ENCODE measurements at places on chromosomes 11 and 22.

- no peak for DNase-seq
Observed at GRCh38 chr11:75767228-75767572, 1.4 kb upstream of the DGAT2 start.

GRCh38 chr22:50602338-50602700 is 1.7 kb downstream of the MAPK8IP2 start:
- no peak for DNase-seq

- no peak for DNase-seq
Observed at GRCh38 chr11:87600938-87601337, 563.2 kb downstream of the TMEM135 start.

DNA sequence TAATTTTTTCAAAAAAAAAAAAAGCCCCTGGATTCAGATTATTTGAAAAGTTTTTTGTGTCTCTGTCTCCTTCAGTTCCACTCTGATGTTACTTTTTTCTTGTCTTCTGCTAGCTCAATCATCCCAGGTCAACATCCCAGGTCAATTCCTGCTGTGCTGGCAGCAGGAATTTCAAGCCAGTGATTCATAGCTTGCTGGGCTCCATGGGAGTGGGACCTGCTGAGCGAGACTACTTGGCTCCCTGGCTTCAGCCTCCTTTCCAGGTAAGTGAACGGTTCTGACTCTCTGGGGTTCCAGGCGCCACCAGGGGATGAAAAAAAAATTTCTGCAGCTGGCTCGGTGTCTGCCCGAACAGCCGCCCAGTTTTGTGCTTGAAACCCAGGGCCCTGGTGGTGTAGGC is 31.4 kb downstream of the PLAAT5 start:
- DNase-seq = no peak

DNA sequence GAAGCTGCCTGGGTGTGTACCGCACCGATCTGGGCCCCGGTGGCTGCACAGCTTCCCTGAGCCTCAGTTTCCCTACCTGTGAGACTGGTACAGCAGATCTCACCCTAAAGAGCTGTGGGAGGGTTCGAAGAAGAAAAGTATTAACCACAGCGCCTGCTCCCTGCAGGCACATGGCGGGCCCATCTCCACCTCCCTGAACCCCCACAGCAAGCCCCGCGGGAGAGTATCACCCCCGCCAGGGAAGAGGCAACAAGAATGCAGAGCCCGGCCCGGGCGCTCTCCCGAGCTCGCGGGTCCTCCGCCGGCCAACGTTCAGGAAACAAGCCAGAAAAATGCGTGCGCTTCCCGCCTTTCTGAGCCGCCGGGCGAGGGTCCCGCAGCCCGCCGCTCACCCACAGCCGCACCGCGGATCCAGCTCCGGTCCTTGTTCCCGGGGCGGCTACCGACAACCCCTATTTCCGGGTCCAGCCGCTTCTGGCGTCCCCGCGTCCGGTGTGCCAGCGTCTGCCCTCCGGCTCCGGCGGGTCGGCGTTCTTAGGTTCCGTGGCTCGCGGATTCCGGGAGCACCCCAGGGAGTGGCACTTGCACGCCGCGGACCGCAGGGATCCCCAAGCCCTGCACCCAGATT is at the start of gene TOP3B:
TOP3B (minus strand) TSS at position 450 of the 628 bp plus-strand sequence. CDS start 7,078 bp downstream, outside the sequence.
- DNase-seq = peak; percentile 79

DNA sequence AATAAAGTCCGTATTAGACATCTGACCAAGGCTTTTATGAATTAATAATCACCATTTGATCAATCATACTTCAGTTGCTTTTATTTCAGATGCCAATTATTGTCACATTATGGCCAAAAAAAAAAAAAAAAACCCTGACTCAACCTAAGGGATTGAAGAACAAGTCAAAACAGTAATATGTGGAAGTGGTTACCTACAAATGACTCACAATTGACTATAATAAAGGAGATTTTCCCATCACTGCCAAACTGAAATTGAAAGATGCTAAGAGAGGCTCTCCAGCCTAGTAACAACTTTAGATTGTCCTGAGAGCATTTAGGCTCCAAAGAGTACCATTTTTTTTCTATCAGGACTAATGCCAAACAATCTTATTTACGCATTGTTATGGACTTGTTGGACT is 35.2 kb downstream of the SOX6 start:
- DNase-seq = no peak

GRCh38 chr11:113119074-113119473 is 157.9 kb downstream of the NCAM1 start:
- DNase-seq = no peak

GRCh38 chr11:16000065-16000464 is 356.3 kb downstream of the SOX6 start:
- no peak for DNase-seq

DNA sequence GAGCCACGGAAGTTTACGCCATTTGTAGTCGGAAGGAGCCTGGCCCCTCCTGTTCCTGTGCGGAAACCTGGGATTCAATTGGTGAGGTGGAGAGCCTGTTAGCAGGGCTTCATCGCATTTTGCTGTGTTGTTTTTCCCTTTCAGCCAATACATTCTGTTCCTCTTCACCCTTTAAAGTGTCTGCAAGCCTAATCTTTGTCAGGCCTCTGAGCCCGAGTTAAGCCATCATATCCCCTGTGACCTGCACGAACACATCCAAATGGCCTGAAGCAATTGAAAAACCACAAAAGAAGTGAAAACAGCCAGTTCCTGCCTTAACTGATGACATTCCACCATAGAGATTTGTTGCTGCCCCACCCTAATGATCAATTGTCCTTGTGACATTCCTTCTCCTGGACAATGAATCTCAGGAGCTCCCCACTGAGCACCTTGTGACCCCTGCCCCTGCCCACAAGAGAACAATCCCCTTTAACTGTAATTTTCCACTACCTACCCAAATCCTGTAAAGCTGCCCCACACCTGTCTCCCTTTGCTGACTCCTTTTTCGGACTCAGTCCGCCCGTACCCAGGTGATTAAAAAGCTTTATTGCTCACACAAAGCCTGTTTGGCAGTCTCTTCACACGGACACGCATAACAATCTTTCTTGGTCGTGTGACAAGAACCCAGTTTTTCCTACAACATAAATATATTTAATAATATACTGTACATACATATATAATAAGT is 37.1 kb upstream of the MMP12 start:
- no peak for DNase-seq

Measured in CD4-positive, alpha-beta T cell treated with Interleukin-15 for 4 hours (primary cell).